ENCODE measurements at places on chromosomes 5 and 9. TPM values are rescaled to one million over a fixed set of nuclear protein-coding genes. Genes with fewer than 3 reads are reported as not detected.
A peak's percentile ranks its signal among the peaks of the same experiment; 100 is the strongest.

The TAF11L5 gene
- not detected for total RNA-seq

The THBS4 gene
- total RNA-seq: 9.2 TPM

- peaks cover 23% of the 10 kb centered on the region for H3K4me1 ChIP-seq
- H3K4me3 ChIP-seq: no peak overlapping the region
- no peak overlapping the region for H3K27ac ChIP-seq
- peaks cover 34% of the 10 kb centered on the region for H3K36me3 ChIP-seq
- H3K27me3 ChIP-seq: no peaks in the 10 kb centered on the region
These were observed 16.0 kb downstream of the MVB12B start for GRCh38 chr9:126342621-126343031.

- H3K27ac ChIP-seq: no peak overlapping the region
- no peak for DNase-seq
- no peaks in the 10 kb centered on the region for H3K36me3 ChIP-seq
- H3K27me3 ChIP-seq: no peaks in the 10 kb centered on the region
These were observed 97.8 kb downstream of the PIK3R1 start for GRCh38 chr5:68313336-68313735.

DNA sequence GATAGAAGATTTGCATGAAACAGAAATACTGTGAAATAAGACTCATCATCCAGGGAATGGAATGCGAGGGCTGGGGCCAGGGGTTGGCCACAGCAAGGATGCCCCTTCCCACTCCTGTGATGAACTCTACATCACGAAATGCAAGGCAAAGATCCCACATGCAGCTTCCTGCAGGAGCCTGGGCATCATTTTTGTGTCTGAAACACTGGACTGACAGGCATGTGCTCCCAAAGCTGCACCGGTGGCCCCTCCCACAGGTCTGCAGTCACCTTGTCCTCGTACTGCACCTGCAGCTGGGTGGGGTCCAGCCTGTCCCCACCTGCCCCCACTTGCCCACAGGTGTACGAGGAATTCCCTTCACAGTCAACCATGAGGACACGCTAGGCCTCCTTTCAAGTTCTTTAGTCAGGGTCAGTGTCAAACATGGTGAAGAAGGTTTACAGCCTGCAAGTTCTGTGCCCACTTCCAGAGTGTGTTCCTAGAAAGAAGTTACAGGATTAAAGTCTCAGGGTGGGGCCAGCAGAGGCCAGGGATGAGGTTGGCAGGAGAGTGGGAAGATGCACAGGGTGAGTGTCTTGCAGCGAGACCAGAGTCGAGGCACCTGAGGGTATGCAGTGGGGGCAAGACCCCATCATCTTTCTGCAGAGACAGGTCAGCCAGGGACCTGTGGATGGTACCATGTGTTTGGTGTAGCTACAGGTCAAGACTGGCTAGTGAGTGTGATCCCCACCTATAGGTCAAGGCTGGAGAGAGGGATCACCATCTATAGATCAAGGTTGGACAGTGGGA, 155.0 kb upstream of the IRX2 start:
- H3K4me3 ChIP-seq: no peak overlapping the region
- H3K36me3 ChIP-seq: no peaks in the 10 kb centered on the region
- no peak overlapping the region for H3K27ac ChIP-seq
- DNase-seq: no peak

DNA sequence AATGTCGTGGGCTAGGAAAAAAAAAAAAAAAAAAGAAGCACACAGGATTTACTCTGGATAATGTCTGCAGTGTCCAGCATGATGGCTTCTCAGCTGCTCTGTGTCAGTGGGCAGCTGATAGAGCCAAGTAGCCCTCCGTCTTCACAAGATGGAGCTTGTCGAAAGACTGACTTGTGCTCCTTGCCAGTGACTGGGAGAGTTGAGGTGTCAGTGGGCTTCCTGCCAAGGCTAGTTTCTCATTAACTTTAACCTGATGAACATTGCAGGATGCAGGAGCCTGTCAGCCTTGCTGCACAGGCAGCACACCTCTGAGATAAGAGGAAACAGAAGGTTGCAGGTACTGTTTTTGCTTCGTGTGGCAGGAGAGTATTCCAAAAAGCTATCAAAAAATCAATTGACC, 171.4 kb upstream of the SGCD start:
- no peak for DNase-seq
- H3K4me1 ChIP-seq: no peaks in the 10 kb centered on the region
- no peaks in the 10 kb centered on the region for H3K27me3 ChIP-seq
- no peak overlapping the region for H3K27ac ChIP-seq

The ADAMTS6 gene
- 11.5 TPM for total RNA-seq

The ADGRD2 gene
- 0.09 TPM for total RNA-seq

DNA sequence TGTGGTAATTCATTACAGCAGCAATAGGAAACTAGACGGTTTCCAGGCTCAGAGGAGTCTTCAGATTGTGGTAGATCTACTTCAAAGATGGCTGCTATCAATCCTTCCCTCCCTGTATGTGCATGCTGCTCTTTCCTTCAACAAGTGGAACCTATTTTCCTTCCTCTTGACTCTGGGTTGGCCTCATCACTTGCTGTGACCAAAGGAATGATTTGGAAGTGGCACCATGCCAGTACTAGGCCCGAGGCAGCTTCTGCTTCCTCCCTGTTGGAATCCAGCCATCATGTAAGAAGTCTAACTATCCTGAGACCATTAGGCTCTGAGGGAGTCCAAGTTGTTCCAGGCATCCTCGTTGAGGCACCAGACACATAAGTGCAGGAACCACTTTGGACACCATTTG, 46.5 kb upstream of the MCTP1 start:
- H3K4me1 ChIP-seq: no peaks in the 10 kb centered on the region
- no peaks in the 10 kb centered on the region for H3K27me3 ChIP-seq
- no peak for DNase-seq
- no peaks in the 10 kb centered on the region for H3K36me3 ChIP-seq
- no peak overlapping the region for H3K4me3 ChIP-seq
- H3K27ac ChIP-seq: no peak overlapping the region

DNA sequence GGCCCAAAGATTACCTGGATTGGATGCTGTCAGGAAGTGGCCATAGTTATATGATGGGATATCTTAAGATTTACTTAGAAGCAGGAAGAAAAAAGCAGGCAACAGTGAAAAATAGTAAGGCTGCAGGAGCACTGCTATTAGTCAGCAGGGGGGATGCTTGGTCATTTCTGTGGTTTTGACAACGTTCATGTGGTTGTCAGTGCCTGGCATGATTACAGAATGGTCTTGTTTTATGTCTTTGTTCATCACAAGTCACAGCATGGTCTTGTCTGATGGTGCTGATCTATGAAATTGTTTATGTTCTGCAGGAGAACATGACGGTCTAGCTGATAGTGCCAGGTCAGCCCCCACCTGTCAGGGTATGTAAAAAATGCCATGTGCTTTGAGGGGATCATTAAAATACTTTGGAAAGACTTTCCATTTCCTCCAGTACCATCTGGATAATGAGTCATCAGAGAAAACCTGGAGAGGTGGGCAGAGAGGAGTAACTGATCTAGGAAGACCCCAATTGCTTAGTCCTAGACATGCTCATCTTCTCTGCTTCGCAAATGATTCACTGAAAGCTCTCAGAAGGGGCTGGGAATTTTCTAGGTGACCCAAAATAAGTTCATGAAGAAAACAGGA, 48.5 kb downstream of the PLGRKT start:
- H3K27ac ChIP-seq: no peak overlapping the region
- H3K4me3 ChIP-seq: no peak overlapping the region
- no peaks in the 10 kb centered on the region for H3K4me1 ChIP-seq
- H3K36me3 ChIP-seq: no peaks in the 10 kb centered on the region

- H3K4me1 ChIP-seq: no peaks in the 10 kb centered on the region
- H3K27me3 ChIP-seq: no peaks in the 10 kb centered on the region
- H3K27ac ChIP-seq: no peak overlapping the region
- no peak for DNase-seq
- H3K4me3 ChIP-seq: no peak overlapping the region
- H3K36me3 ChIP-seq: no peaks in the 10 kb centered on the region
These were observed 5.6 kb downstream of the FAXDC2 start for GRCh38 chr5:154844809-154845208.

The FRRS1L gene
- 0.09 TPM for total RNA-seq

DNA sequence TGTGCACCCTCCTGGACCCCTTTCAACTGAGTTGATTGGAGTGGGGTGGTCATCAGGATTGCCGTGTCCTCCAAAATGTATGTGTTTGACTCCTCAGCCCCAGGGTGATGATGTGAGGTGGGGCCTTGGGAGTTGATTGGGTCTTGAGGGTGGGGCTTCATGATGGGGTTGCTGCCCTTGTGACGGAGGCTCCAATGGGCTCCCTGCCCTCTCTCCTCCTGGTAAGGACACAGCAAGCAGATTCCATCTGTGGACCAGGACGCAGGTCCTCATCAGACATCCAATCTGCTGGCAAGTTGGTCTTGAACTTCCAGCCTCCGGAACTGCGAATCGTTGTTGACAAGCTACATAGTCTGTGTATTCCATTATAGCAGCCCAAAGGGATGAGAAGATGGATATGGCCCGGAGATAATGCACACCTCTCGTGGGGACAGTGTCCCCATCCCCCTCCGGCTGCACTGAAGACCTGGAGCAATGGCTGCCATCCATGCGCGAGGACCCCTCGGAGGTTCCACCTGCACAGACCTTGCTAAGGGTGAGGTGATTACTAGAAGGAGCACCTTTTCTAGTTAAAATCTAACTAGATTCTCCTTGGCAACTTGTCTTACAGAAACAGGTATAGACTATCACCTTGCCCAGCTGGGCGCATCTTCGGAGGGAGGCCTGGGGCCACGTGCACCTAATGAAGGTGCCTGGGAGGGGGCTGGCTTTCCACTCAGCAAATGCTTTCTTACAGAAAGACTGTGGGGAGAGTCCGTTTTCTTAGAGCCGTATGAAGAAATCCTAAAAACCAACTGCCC, 75.7 kb upstream of the IRX4 start:
- no peaks in the 10 kb centered on the region for H3K4me1 ChIP-seq
- H3K36me3 ChIP-seq: no peaks in the 10 kb centered on the region
- no peak overlapping the region for H3K4me3 ChIP-seq
- DNase-seq: no peak
- no peak overlapping the region for H3K27ac ChIP-seq

- no peak overlapping the region for H3K4me3 ChIP-seq
- DNase-seq: no peak
- no peaks in the 10 kb centered on the region for H3K27me3 ChIP-seq
- H3K36me3 ChIP-seq: no peaks in the 10 kb centered on the region
These were observed 315.2 kb upstream of the DMAC1 start for GRCh38 chr9:8114826-8115225.

DNA sequence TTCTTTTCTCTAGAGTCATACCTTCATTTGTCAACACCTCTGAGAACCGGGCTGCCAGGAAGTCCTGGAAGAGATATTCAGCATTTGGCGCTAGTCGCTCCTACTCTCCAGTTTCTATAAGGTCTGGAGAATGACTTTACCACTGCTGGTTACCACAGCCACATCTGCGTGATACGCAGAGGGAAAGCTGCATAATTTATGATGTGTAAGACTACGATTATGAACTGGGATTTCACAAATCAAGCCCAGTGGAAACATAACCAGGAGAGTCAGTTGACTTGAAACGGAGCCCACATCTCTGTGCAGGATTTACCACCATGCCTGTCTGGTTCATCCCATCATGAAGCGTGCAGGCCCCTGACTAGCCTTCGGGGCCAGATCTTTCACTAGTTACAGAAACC, 72.6 kb downstream of the FGF1 start:
- no peak overlapping the region for H3K27ac ChIP-seq
- no peaks in the 10 kb centered on the region for H3K36me3 ChIP-seq
- DNase-seq: no peak
- H3K27me3 ChIP-seq: peaks cover 2% of the 10 kb centered on the region

- no peaks in the 10 kb centered on the region for H3K27me3 ChIP-seq
- no peaks in the 10 kb centered on the region for H3K36me3 ChIP-seq
- no peak overlapping the region for H3K27ac ChIP-seq
- DNase-seq: no peak
- H3K4me3 ChIP-seq: no peak overlapping the region
These were observed 91.9 kb upstream of the TLR4 start for GRCh38 chr9:117612317-117612716.

- H3K36me3 ChIP-seq: no peaks in the 10 kb centered on the region
- H3K4me3 ChIP-seq: no peak overlapping the region
- H3K27ac ChIP-seq: peak overlapping the region; percentile 4
- no peaks in the 10 kb centered on the region for H3K27me3 ChIP-seq
- no peak for DNase-seq
- peaks cover 22% of the 10 kb centered on the region for H3K4me1 ChIP-seq
These were observed 32.6 kb downstream of the SSBP2 start for GRCh38 chr5:81718300-81718699.

The MYMK gene
- 0.47 TPM for total RNA-seq

GRCh38 chr5:157827423-157827822, 31.5 kb downstream of the CLINT1 start:
- no peak overlapping the region for H3K4me3 ChIP-seq
- H3K36me3 ChIP-seq: no peaks in the 10 kb centered on the region
- H3K27me3 ChIP-seq: no peaks in the 10 kb centered on the region
- H3K4me1 ChIP-seq: no peaks in the 10 kb centered on the region
- no peak for DNase-seq
- no peak overlapping the region for H3K27ac ChIP-seq

The KCNV2 gene
- not detected for total RNA-seq

- peaks cover 29% of the 10 kb centered on the region for H3K4me1 ChIP-seq
- H3K4me3 ChIP-seq: no peak overlapping the region
- no peak for DNase-seq
- H3K36me3 ChIP-seq: no peaks in the 10 kb centered on the region
These were observed 2.8 kb upstream of the GRK6 start for GRCh38 chr5:177423671-177424070.

GRCh38 chr9:104448036-104448435, 56.0 kb upstream of the OR13F1 start:
- H3K4me1 ChIP-seq: no peaks in the 10 kb centered on the region
- no peak overlapping the region for H3K4me3 ChIP-seq
- no peaks in the 10 kb centered on the region for H3K36me3 ChIP-seq
- H3K27ac ChIP-seq: no peak overlapping the region
- no peak for DNase-seq
- H3K27me3 ChIP-seq: no peaks in the 10 kb centered on the region

- H3K36me3 ChIP-seq: no peaks in the 10 kb centered on the region
- no peaks in the 10 kb centered on the region for H3K4me1 ChIP-seq
These were observed 119.7 kb downstream of the FANCC start for GRCh38 chr9:95197692-95198271.

DNA sequence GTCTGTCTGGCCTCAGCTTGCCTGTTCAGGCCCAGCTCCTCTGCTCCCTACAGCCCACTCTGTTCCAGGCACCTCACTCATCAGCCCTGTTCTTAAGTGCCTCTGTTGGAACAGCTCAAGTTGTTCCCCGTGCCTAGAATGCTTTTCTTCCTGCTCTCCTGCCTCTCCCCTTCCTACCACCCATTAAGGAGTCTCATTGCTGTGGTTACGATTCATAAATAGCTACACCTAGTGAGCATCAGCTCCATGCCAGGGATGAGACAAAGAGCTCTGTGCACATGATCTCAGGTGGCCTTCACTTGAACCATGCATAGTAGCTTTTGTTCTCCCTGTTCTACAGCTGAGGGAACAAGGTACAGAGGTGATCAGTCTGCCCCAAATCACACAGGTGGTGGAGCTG, 54.3 kb downstream of the PSD2 start:
- no peaks in the 10 kb centered on the region for H3K4me1 ChIP-seq
- DNase-seq: no peak
- H3K36me3 ChIP-seq: no peaks in the 10 kb centered on the region
- H3K27ac ChIP-seq: no peak overlapping the region
- no peak overlapping the region for H3K4me3 ChIP-seq

GRCh38 chr9:105142406-105143135, 101.9 kb upstream of the SLC44A1 start:
- no peaks in the 10 kb centered on the region for H3K27me3 ChIP-seq
- no peak for DNase-seq
- no peak overlapping the region for H3K4me3 ChIP-seq
- H3K36me3 ChIP-seq: no peaks in the 10 kb centered on the region

The EFCAB9 gene
- total RNA-seq: not detected
